ENCODE measurements at places on chromosomes 5 and 9. TPM values are rescaled to one million over a fixed set of nuclear protein-coding genes. Genes with fewer than 3 reads are reported as not detected.

The NEUROG1 gene
- not detected for total RNA-seq

- no peak for DNase-seq
Measured at GRCh38 chr5:76807296-76807695, 11.5 kb upstream of the F2RL1 start.

GRCh38 chr5:113281194-113281593 is 153.6 kb downstream of the TSSK1B start:
- no peak for DNase-seq

DNA sequence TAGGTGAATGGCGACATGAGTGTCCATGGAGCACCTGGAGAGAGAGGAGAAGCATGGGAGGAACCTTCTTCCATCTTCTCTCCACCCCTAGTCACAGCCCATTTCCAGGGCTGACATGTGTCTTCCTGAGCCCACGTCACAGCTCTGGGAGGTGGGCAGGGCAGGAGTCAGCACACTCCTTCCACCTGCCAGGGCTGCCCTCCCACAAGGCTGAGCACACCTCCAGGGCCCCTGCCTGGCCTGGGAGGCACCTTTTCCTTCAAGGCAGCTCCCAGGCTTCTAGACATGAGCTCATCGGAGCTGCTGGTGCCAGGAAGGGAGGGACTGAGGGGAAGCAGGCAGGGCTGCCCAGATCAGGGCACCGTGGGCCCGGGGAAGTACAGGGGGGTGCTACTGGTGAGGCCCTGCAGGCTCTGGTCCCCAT is 13.6 kb upstream of the SYNPO start:
- peak; percentile 92 for DNase-seq

DNA sequence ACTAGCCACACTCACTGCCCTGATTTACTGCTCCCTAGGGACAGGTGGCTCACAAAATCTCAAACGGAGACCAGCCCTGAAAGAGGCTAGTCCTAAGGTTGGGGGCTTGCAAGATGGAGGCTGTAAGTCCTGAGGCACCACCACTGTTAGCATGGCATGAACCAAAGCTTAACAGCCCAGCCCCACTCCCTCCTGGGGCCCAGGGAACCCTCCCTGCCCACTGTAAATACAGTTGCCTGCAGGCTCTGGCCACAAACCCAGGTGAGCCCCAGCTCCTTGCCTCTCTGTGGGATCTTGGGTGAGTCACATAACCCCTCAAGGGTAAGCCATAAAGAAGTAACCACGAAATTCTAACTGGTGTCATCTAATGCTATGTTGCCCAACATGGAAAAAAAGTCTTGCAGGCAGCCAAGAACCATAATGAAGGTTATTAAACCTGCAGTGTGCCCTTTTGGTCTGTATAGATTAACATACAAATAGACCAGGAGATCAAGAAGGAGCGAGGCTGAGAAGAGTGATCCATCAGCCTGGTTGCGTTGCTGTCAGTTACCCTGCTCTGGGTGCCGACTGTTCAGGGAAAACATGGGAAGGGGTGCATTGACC is 1.7 kb upstream of the POMT1 start:
- no peak for DNase-seq
